ENCODE measurements at places on chromosomes 5 and 9. TPM values are rescaled to one million over a fixed set of nuclear protein-coding genes. Genes with fewer than 3 reads are reported as not detected.

The EQTN gene
- not detected for total RNA-seq

The PPIC gene
- 39.5 TPM for total RNA-seq

- no peaks in the 10 kb centered on the region for H3K36me3 ChIP-seq
- peaks cover 16% of the 10 kb centered on the region for H3K4me1 ChIP-seq
- H3K27me3 ChIP-seq, result no peaks in the 10 kb centered on the region
- no peak overlapping the region for H3K4me3 ChIP-seq
- DNase-seq, result no peak
Measured at GRCh38 chr5:148956477-148957385, 106.1 kb downstream of the SH3TC2 start.

The DROSHA gene
- total RNA-seq, result 51.7 TPM

The PCDHB10 gene
- total RNA-seq, result 2.0 TPM

The PCDHGB3 gene
- 2.2 TPM for total RNA-seq

The UGCG gene
- total RNA-seq, result 41.3 TPM

GRCh38 chr5:139845846-139846681, 50.5 kb downstream of the PSD2 start:
- H3K4me3 ChIP-seq, result no peak overlapping the region
- peaks cover 21% of the 10 kb centered on the region for H3K27me3 ChIP-seq
- H3K4me1 ChIP-seq, result peaks cover 21% of the 10 kb centered on the region

DNA sequence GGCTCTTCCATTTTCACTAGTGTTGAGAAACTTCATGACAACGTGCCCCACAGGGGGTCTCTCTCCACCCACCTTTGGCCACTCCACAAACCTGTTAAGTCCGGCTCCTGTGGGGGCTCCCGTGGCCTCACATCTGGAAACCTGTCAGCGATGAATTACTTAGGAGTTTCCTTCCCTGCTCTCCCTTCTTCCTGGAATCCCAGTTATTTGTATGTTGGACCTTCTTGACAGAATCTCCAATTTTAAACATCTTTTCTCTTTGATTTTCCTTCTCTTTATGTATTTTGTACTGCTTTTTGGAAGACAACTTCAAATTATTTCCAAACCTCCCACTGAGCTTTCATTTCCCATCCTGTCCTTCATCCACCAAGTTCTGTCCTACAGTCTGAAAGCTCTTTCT, 55.1 kb upstream of the NRARP start:
- H3K4me1 ChIP-seq, result peaks cover 25% of the 10 kb centered on the region
- H3K27me3 ChIP-seq, result no peaks in the 10 kb centered on the region
- no peak for DNase-seq
- H3K4me3 ChIP-seq, result no peak overlapping the region
- no peaks in the 10 kb centered on the region for H3K36me3 ChIP-seq

DNA sequence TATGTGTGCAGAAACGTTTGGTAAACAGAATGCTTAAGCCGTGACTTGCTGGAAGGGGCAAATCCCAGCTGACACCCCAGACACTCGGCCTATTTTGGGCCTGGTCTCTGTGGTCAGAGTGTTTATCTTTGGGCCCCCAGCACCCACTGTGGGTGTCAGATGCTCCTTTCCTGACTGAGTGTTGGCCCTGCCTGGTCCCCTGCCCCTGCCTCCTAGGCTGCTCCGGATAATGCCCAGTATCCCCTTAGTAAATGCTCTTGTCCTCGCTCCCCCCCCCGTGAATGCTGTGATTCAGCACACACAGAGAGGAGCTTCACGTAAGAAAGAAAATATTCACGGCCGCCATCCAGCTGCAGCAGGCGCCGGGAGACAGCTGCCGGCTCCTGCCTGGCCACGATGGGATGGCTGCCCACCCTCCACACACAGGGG, 11.3 kb upstream of the ANGPTL2 start:
- H3K36me3 ChIP-seq, result no peaks in the 10 kb centered on the region
- DNase-seq, result no peak
- H3K4me3 ChIP-seq, result no peak overlapping the region
- peak overlapping the region; percentile 76 for H3K27ac ChIP-seq

- H3K36me3 ChIP-seq, result no peaks in the 10 kb centered on the region
- DNase-seq, result no peak
Measured at GRCh38 chr5:17203329-17204132, 13.9 kb upstream of the BASP1 start.
